ENCODE measurements at places on chromosomes 1 and 21.

GRCh38 chr1:110596312-110596711 is 9.8 kb downstream of the KCNA2 start:
- DNase-seq: no peak

DNA sequence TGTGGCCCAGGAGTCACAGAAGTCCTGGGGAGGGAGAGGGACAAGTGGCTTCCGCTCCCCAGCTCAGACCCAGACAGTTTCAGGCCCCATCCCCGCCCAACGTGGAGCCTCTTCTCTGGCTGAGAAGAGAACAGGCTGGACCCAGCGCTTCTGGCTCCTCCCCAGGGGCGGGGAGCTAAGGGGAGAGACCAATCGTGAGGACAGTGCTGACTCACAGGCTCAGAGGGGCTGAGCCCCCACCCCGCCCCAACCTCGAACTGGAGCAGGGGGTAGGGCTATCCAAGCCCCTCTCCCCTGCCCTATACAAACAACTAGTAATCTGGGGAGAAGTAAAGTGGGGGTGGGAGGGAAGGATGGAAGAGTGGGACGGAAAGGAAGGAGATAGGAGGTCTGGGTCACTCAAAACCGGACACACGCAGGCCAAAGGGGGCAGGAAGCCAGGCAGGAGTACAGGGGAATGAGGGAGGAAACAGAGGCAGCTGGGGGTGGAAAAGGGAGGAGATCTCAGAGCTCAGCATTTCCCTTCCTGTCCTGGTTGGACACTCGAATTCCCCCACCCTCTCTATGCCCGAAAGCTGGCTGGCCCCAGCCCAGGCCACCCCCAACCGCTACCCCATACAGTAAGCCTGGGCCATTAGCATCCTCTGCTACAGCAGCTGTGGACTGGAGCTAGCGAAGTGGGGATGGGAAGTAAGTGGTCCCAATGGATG is at the start of gene SHC1:
Gene SHC1, minus strand, starts transcription at position 117 of the 710 bp plus-strand sequence. CDS start 221 bp downstream, outside the sequence.
- no peak for DNase-seq

GRCh38 chr1:27835501-27835900 is 4.9 kb downstream of the PPP1R8 start:
- no peak for DNase-seq

GRCh38 chr1:44670751-44671640 is 3.3 kb downstream of the TMEM53 start:
- DNase-seq: no peak

- no peak for DNase-seq
These were observed 56.5 kb downstream of the WLS start for GRCh38 chr1:68175621-68176398.

DNA sequence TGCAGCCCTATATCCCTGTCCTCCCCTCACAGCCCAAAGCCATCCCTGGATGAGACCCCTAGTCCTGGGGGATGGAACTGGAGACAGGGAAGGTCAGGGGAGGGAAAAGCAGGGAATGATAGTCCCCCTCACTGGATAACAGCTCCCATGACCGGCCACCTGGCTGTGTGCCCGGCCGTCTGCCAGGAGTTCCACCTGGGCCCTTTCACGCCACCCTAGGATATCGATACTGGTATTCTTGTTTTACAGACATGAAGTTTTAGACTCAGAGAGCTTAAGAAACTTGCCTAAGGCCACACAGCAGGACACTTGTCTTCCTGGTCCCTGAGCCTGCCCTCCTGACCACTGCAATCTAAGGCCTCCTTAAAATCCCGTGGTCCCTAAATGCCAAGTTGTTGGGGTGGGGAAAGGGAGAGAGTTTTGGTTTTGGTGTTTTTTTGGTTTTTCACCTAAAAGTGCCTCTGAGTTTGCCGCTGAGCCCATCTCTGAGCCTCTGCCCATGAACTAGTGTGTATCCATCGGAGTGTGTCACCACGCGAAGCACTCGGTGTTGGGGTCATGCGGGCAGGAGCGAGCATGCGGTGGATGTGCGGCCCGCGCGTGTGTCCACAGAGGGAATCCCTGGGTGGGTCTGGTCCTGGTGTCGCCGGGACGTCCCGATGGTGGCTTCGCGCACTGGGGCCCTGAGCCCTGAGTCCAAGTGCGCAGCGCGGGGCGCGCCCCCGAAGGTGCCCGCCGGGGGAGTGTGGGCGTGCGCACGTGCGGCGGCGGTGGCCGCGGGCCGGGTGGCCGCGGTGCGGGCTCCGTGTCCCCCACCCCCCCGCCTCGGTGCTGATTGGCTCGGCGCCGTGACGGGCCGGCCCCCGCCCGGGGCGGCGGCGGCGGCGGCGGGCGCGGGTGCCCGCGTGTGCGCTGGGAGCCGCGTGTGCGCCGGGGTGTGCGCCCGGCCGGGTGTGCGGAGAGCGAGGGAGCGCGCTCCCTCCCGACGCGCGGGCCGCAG is at the start of gene EPHA8:
Gene EPHA8, plus strand, starts transcription at position 906 of the 1,000 bp plus-strand sequence. CDS start 147 bp downstream, outside the sequence.
- DNase-seq: no peak

Measured in T-helper 22 cell (primary cell).